ENCODE measurements at places on chromosomes 6 and 20. TPM values are rescaled to one million over a fixed set of nuclear protein-coding genes. Genes with fewer than 3 reads are reported as not detected.

Gene CLDN20
- total RNA-seq: not detected

Gene SNAP25
- 19.3 TPM for total RNA-seq

Gene COL10A1
- total RNA-seq: not detected

Gene FERMT1
- 0.41 TPM for total RNA-seq

Gene SMLR1
- not detected for total RNA-seq

Gene TRIM40
- total RNA-seq: not detected

Gene PTK6
- total RNA-seq: not detected

Gene C6orf132
- 0.33 TPM for total RNA-seq

Gene C20orf202
- not detected for total RNA-seq

Gene NKX2-4
- total RNA-seq: not detected

Gene SLC22A1
- not detected for total RNA-seq

Gene NOX3
- total RNA-seq: not detected

Gene PHACTR1
- 7.5 TPM for total RNA-seq

Gene FOXS1
- total RNA-seq: not detected

Gene SIRPA
- 21.2 TPM for total RNA-seq

Gene GSTA2
- not detected for total RNA-seq

Gene TMC2
- total RNA-seq: 0.28 TPM

Gene CDSN
- total RNA-seq: not detected

Gene LTA
- total RNA-seq: not detected

Gene KHDC1L
- total RNA-seq: not detected
